Osteocyte (in vitro differentiated cells): ENCODE measurements at places on chromosomes 6 and 20. TPM values are rescaled to one million over a fixed set of nuclear protein-coding genes. Genes with fewer than 3 reads are reported as not detected.
A peak's percentile ranks its signal among the peaks of the same experiment; 100 is the strongest.

DNA sequence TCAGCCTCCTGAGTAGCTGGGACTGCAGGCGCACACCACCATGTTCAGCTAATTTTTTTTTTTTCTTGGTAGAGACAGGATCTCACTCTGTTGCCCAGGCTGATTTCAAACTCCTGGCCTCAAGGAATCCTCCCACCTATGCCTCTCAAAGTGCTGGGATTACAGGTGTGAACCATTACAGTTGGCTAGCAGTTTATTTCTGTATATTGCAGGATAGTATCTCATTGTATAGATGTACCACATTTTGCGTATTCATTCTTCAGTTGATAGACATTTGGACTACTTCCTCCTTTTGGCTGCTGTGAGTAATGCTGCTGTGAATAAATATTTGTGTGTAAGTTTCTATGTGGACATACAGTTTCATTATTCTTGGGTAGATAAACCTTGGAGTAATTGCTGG lies 32.9 kb downstream of the ASXL1 start:
- H3K27ac ChIP-seq: no peak overlapping the region
- peaks cover 28% of the 10 kb centered on the region for H3K36me3 ChIP-seq
- DNase-seq: no peak
- H3K4me3 ChIP-seq: no peak overlapping the region
- no peaks in the 10 kb centered on the region for H3K27me3 ChIP-seq

Gene PROCR
- 3.2 and 3.3 TPM in 2 replicates for total RNA-seq

Gene NHLRC1
- 1.0 and 1.5 TPM in 2 replicates for total RNA-seq

Gene BLCAP
- total RNA-seq: 71.9 and 74.5 TPM in 2 replicates

DNA sequence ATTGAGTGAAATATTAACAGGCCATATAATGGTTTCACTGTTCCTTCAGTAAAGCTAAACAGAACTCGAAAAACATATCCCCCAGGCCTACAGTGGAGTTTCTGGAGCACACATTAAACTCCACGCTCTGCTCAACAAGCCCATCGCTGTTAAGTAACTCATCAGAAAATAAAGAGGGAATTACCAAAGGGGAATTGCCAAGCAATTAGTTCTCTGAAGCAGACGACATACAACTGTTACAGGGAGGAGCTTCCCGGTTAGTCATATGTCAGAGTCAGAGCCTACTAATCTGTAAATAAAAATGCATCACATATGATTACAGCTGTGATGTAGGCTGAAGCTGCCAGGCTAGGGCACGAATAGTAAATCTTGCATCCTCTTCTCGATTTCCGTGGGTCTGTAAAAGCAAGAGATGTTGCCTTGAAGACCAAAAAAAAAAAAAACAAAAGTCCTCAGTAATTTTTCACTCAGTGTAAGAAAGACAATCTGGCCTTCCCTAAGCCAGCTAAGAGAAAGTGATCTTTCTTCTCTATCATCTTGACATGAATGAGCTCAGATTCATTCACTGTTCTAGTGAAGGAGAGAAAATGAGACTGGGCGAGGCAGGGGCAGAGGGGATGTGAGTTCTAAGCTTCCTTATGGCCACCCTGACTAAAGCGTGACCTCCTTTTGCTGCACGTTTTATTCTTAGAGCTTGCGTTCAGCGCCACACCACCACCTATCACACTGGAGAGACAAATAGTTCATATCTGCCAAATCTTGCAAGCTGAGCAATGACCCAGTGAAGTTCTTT lies 13.8 kb downstream of the ATXN1 start:
- H3K36me3 ChIP-seq: peaks cover 39% of the 10 kb centered on the region
- peaks cover 63% of the 10 kb centered on the region for H3K4me1 ChIP-seq
- no peaks in the 10 kb centered on the region for H3K27me3 ChIP-seq
- no peak overlapping the region for H3K4me3 ChIP-seq
- H3K27ac ChIP-seq: peak overlapping the region; percentile 79

- H3K27ac ChIP-seq: no peak overlapping the region
- peaks cover 3% of the 10 kb centered on the region for H3K36me3 ChIP-seq
- no peak overlapping the region for H3K4me3 ChIP-seq
- H3K27me3 ChIP-seq: no peaks in the 10 kb centered on the region
- no peak for DNase-seq
- peaks cover 33% of the 10 kb centered on the region for H3K4me1 ChIP-seq
Observed at GRCh38 chr6:2746557-2747061, 4.1 kb downstream of the MYLK4 start.

- no peaks in the 10 kb centered on the region for H3K27me3 ChIP-seq
- H3K27ac ChIP-seq: peak overlapping the region; percentile 78
- no peak for DNase-seq
- H3K4me1 ChIP-seq: peaks cover 46% of the 10 kb centered on the region
Observed at GRCh38 chr6:75759207-75759606, 10.2 kb downstream of the MYO6 start.

DNA sequence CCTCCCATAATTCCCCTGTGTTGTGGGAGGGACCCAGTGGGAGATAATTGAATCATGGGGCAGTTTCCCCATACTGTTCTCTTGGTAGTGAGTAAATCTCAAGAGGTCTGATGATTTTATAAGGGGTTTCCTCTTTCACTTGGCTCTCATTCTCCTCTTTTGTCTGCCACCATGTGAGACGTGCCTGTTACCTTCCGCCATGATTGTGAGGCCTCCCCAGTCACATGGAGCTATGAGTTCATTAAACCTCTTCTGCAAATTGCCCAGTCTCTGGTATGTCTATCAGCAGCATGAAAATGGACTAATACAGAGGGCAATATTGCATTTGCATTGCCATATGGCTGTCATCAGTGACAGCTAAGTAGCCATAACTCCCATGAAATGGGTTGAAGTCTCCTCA lies 63.2 kb downstream of the ZNF217 start:
- no peak overlapping the region for H3K4me3 ChIP-seq
- DNase-seq: no peak
- H3K4me1 ChIP-seq: no peaks in the 10 kb centered on the region
- no peak overlapping the region for H3K27ac ChIP-seq
- no peaks in the 10 kb centered on the region for H3K36me3 ChIP-seq
- H3K27me3 ChIP-seq: no peaks in the 10 kb centered on the region

Gene GNAS-AS1
- total RNA-seq: 1.5 and 2.0 TPM in 2 replicates

DNA sequence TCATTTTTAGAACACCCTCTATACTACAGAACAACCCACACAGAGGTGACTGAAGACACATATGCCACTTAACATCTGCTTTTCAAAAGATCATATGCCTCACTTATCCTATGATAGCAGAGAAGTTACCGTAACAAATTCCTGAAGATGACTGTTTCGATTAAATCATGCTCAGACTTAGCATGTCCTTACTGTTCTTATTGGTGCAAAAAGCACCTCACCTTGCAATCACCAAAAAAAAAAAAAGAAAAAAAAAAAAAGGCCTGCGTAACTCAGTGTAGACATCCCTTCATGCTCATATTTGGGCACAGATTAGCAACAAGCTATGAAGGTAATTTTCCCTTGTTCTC lies 17.7 kb upstream of the DST start:
- H3K4me1 ChIP-seq: peaks cover 51% of the 10 kb centered on the region
- peaks cover 12% of the 10 kb centered on the region for H3K36me3 ChIP-seq
- no peaks in the 10 kb centered on the region for H3K27me3 ChIP-seq
- no peak overlapping the region for H3K27ac ChIP-seq

Gene MOG
- not detected in 2 replicates for total RNA-seq

GRCh38 chr6:3455147-3455568 lies 1.7 kb downstream of the SLC22A23 start:
- H3K4me1 ChIP-seq: peaks cover 8% of the 10 kb centered on the region
- no peaks in the 10 kb centered on the region for H3K27me3 ChIP-seq
- H3K27ac ChIP-seq: no peak overlapping the region
- no peak for DNase-seq
- no peak overlapping the region for H3K4me3 ChIP-seq

GRCh38 chr6:137159912-137160311 lies 13.5 kb downstream of the IL22RA2 start:
- DNase-seq: no peak
- peaks cover 3% of the 10 kb centered on the region for H3K4me1 ChIP-seq
- H3K27me3 ChIP-seq: peaks cover 4% of the 10 kb centered on the region
- no peak overlapping the region for H3K27ac ChIP-seq

Gene CST2
- not detected in 2 replicates for total RNA-seq

DNA sequence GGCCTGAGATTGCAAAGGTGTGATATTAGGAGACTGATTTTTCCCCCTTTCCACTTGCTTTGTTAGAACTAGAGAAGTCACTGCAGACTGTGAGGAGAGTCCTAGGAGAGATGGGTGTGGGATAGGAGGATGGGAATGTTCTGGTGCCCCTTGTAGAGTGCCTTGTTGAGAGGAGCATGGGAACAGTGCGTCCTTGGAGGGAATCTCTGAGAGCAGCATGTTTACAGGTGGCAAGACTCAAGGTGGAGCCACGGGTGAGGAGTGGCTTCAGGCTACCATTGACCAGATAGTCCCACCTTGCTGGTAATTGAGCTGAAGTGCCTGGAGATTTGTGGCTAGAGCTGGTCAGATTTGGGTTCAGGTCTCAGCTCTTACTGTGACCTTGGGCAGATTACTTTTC lies 6.0 kb downstream of the PLCG1 start:
- H3K4me1 ChIP-seq: peaks cover 55% of the 10 kb centered on the region
- no peak for DNase-seq
- H3K36me3 ChIP-seq: peaks cover 10% of the 10 kb centered on the region
- H3K27me3 ChIP-seq: no peaks in the 10 kb centered on the region
- no peak overlapping the region for H3K4me3 ChIP-seq
- no peak overlapping the region for H3K27ac ChIP-seq

DNA sequence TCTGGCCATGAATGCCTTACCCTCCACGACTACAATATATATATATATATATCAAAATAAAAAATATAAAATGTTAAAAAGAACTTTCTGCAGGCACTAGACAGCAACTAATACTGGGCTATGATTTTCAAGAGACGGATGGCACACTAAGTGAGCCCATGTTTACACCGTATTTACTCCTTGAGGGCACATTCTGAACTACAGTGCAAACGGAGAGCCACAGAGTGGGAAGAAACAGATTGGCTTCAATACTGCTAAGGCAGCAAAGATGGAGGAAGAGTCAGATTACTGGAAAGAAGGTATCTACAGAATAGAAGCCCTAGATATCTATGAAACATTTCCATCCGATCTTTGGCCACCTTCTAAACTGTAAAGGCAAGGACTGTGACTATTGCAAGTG lies 330.3 kb downstream of the HTR1B start:
- H3K4me1 ChIP-seq: no peaks in the 10 kb centered on the region
- H3K27me3 ChIP-seq: no peaks in the 10 kb centered on the region
- no peak overlapping the region for H3K27ac ChIP-seq
- H3K4me3 ChIP-seq: no peak overlapping the region
- H3K36me3 ChIP-seq: peaks cover 3% of the 10 kb centered on the region
- no peak for DNase-seq

Gene FNDC1
- 0.55 and 0.64 TPM in 2 replicates for total RNA-seq

GRCh38 chr6:156021746-156022396 lies 566.2 kb upstream of the NOX3 start:
- no peak overlapping the region for H3K27ac ChIP-seq
- no peaks in the 10 kb centered on the region for H3K4me1 ChIP-seq
- DNase-seq: no peak
- no peak overlapping the region for H3K4me3 ChIP-seq
- H3K36me3 ChIP-seq: no peaks in the 10 kb centered on the region
- H3K27me3 ChIP-seq: no peaks in the 10 kb centered on the region

DNA sequence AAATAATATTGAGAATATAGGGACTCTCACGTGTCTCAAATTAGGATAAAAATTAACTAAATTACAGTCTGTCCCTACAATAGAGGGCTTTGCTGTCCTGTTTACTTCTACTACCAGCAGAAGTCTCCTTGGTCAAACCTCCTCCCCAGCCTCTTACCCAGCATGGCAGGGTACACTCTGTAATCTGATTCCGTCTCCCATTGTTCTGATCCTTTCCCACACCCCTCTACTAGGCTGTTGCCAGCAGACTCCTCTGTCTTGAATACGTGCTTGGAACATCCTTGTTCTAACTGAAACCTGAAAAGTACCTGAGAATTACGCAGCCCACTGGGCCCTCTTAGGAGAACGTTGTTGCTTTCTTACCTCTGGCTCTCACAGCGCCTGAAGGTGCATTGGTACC lies 112.2 kb upstream of the PREP start:
- H3K4me1 ChIP-seq: peaks cover 6% of the 10 kb centered on the region
- no peaks in the 10 kb centered on the region for H3K36me3 ChIP-seq
- H3K27me3 ChIP-seq: peaks cover 5% of the 10 kb centered on the region
- no peak overlapping the region for H3K27ac ChIP-seq
- H3K4me3 ChIP-seq: no peak overlapping the region
